ENCODE measurements at places on chromosomes 4 and X.

GRCh38 chr4:179981161-179981560, 2262.0 kb upstream of the TENM3 start:
- DNase-seq: no peak

DNA sequence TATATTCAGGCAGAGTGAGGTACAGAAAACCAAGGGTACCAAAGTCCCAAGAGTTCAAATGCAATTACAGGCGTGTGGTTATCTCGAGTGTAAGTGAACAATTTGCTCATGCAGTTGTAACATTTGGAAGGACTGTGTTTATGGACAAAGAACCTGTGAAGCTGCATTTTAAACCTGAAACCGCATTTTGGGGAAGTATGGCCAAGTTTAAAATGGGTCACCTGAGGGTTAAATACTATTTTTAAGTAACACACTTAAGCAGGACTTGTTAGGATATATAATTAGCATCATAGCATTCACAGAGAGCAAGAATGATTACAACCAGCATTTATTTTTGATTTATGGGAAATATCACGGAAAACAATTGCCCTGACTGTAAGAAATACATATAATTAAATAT, 79.1 kb upstream of the LCORL start:
- DNase-seq: no peak

DNA sequence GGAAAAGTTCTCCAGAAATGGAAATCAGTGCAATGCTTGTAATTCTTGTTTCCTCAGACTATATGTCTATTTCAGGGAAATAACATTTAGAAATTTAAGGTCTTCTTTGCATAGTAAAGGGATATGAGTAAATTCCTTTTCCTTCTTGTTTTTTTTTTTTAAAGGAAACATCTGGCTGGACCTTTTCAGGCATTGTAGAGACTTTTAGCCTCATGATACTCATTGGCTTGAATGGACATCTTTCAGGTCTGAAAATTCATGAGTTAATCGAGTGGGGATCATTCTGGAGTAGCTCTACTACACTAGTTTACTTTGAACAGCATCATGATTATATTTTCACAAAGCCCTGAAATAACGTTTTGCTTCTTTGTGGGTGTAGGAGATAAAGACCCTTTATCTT, 88.6 kb upstream of the CBLL2 start:
- DNase-seq: no peak

DNA sequence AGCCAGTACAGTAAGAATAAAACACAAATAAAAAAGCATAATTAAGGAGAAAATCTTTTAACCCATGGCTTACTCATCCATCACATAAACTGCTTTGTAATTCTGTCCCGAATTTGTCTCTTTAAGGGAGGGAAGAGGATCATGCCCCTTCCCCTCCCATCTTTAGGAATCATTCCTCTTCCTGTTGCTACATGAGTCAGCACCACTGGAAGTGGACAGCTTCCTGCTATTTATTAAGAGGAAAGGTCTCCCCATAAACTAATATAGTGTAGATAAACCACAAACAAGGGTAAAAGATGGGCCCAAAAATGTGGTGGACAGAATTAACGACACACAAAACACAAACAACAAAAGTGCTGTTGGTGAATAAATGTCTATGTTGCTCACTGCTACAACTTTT, 75.8 kb downstream of the PPP3CA start:
- no peak for DNase-seq

DNA sequence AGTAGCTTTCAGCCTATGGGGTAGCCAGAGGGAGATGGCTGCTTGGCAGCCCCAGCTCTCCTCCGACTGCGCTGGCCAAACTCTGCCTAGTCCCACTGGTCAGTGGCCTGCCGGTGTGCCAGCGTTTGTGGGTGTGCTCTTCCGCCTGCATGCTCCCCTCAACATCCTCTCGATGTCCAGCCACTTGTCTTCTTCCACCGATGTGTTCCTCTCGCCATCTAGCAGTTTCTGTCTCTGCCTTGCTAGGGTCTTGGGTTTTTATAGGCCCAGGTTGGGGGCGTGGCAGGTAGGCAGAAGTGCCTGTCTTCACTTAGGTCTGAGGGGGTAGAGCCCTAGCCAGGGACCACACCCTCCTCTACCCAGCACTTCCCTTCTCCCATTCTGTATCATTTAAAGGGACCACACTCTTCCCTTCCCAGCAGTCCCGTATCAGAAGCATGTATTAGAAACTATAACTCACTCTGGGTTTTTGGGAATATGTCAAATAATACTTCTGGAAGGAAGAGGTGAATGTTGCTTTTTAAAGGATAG, 124.4 kb downstream of the KDM6A start:
- DNase-seq: no peak

DNA sequence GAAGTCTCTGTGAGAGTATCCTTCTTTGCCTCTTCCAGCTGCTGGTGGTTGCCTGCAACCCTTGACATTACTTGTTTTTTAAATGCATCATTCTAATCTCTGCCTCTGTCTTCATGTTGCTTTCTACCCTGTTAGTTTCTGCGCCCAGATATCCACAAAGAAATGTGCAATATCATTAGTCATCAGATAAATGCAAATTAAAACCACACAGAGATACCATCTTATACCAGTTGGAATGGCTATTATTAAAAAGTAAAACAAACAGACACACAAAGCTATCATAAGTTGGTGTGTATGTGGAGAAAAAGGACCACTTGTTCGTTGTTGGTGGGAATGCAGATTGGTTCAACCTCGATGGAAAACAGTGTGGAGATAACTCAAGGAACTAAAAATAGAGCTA, 517.4 kb downstream of the FAT4 start:
- no peak for DNase-seq

Data from activated T-helper 2 cell treated with anti-CD3 and anti-CD28 coated beads, Interferon-gamma antibody, Interleukin-2, Interleukin-4, amounts not matched to agents 10 μg/mL and 5 μg/mL and 100 μg/mL, durations not matched to agents 14 hours and 24 hours and 36 hours (primary cell).